ENCODE measurements at places on chromosomes 2 and 18.

DNA sequence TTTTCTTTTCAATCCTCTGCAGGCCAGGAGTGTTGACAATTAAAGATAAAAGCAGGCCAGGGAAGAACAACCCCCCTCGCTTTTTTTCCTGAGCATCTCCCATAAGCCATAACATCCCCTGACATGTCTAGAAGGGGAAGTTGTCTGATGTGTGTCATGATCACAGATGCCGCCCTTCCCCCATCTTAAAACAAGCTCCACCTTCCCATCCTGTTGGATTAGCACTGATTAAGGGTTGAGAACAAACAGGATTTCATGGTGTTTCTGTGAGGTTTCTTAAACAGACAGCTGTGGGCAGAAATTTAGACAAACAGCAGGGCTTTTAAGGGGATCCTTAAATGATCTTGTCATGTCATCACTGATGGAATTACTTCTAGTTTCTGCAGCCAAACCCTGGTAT is 59.4 kb upstream of the UPP2 start:
- no peak for DNase-seq

- no peak for DNase-seq
Measured at GRCh38 chr2:98576666-98577312, 31.5 kb downstream of the COA5 start.

DNA sequence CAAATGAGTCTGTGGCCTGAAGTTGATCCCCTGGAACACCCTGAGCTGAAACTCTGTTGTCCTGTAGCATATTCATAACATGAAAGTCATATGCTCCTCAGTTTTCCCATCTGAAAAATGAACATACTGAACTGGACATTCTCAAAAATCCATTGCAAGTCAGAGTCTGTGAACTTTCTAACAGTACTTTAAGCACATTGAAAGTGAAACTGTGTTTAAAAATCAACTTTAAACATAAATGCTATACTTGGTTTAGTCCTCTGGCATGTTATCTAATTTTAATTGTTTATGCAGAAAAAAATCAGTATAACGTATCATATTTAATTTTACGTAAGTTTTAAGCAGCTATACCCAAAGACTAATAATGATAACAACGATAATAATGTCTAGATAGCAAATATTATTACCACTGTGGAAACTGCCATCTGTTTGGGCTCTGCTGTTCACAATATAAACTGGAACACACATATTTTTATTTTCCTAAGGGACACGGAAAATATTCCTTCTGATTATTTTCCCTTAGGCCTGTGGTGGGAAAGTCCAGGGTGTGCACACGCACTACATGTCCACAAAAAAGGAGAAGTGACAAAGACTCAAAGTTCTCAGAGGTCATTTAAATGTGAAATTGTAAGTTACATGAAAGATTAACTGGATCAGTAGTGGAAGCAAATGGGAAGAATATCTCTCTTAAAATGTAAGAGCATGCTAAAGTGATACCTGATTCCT is 56.1 kb upstream of the TTN start:
- DNase-seq: no peak

GRCh38 chr2:32135409-32135808 is 30.3 kb upstream of the SLC30A6 start:
- no peak for DNase-seq

- DNase-seq: no peak
Measured at GRCh38 chr18:79770501-79770815, 27.3 kb upstream of the KCNG2 start.

DNA sequence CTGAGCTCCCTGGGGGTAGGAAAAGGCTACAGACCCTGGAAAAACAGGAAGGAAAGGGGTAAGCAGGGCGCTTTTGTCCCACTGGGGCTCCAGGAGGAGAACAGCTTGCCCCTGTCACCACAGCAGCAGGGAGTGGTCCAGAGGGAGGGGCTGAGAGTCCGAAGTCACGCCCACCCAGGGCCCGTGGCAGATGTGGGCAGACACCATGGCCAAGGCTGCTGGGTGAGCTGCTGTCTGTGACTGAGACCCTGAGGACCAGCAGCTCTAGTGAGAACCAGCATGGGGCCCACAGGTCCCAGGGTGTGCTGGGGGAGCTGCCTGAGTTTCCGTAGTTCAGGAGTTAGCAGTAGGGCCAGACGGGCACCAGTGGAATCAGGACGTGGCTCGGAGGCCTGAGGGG is 162.0 kb downstream of the SPP2 start:
- DNase-seq: no peak

GRCh38 chr2:8550481-8550880 is 131.4 kb upstream of the ID2 start:
- DNase-seq: no peak

GRCh38 chr2:105381101-105381668 is 17.7 kb downstream of the FHL2 start:
- no peak for DNase-seq

DNA sequence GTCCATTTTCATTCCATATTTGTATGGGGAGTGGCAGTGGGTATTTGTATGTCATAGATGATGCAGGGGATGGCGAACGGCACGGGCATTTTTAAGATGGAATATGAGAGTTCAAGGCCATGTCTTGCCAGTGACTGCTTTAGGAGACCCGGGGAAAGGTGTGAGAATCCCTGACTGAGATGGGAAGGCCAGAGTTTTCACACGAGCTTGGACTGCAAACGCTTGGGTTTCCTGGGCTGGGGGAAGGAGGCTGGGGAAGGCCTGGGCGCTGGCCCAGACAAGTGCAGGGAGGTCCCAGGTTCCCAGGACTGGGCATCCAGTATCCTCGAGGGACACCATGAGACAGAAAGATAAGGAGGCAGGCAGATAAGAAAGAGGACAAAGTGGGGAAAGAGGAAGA is 35.2 kb downstream of the CNGA3 start:
- no peak for DNase-seq

DNA sequence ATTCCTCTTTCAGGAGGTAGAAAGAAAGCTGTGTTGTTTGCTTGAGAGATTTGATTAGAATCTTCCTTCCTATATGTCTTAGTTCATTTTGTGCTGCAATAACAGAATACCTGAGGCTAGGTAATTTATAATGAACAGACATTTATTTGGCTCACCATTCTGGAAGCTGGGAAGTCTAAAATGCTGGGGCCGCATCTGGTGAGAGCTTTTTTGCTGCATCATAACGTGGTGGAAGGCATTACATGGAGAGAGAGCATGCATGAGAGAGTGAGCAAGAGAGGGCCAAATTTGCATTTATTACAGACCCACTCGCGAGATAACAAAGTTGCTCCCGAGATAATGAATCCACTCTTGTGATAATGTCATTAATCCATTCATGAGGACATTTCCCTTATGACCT is 34.4 kb downstream of the APLF start:
- DNase-seq: no peak
